ENCODE measurements at places on chromosomes 7 and 10. TPM values are rescaled to one million over a fixed set of nuclear protein-coding genes. Genes with fewer than 3 reads are reported as not detected.

CDH23 gene
- under 0.01 TPM for total RNA-seq

STRIP2 gene
- 2.9 TPM for total RNA-seq

DNA sequence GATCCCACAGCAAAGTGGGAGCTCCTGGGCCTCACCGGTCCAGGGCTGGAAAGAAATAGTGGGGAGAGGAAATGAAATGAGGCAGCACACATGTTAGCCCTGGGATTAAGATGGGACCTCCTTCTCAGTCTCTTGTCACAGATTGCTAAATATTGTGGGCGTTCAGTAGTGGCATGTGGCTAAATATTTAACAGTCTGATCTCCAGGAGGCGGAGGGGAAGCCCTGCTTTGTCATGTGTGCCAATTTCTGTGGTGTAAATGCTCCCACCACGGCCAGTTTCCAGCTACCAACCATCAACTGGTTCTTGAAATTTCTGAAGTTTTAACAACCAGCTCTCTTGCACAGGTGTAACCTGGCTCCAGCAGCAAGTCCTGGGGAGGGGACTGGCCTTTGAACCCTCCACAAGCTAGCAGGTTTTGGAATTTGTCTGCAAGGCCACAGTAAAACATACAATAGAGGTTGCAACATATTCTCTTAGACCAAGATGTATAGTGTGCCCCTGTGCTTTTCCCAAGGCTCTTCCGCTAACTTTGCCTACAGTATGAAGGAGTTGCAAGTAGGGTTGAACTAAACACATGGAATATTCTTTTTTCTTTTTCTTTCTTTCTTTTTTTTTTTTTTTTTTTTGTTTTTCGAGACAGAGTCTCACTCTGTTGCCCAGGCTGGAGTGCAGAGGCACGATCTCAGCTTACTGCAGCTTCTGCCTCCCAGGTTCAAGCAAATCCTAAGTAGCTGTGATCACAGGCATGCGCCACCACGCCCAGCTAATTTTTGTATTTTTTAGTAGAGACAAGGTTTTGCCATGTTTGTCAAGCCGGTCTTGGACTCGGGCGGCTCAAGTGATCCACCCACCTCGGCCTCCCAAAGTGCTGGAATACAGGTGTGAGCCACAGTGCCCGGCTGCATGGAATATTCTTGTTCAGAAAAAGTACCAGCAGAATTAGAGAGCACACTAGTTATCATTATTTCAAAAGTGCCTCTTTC lies 103.1 kb upstream of the PCBD1 start:
- no peak for DNase-seq

CXCL12 gene
- total RNA-seq: 69.9 TPM

- no peak for DNase-seq
These were observed 824.4 kb downstream of the GRID1 start for GRCh38 chr10:85542152-85542551.

- DNase-seq: no peak
These were observed 463.9 kb downstream of the PTPRN2 start for GRCh38 chr7:158123753-158124152.

GRCh38 chr10:96706331-96706853 lies 13.9 kb downstream of the PIK3AP1 start:
- DNase-seq: no peak

DNA sequence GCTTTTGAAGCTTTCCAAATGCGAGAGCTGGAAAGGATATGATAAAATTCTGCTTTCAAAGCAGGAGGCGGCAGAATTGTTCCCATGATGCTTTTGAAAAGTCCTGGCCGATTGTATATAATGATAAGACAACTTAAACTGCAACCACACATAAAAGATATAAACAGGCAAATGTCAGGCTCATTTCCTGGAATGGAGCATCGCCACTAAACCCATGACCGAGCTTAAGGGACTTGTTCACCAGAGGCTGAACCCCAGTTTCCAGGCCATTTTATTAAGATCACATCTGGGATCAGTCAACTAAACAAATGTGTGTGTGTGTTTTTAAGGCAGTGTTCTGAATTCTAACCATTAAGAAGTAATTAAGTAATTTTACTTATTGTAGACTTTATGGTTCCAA lies 131.6 kb downstream of the ITGA8 start:
- DNase-seq: peak; percentile 32

DNA sequence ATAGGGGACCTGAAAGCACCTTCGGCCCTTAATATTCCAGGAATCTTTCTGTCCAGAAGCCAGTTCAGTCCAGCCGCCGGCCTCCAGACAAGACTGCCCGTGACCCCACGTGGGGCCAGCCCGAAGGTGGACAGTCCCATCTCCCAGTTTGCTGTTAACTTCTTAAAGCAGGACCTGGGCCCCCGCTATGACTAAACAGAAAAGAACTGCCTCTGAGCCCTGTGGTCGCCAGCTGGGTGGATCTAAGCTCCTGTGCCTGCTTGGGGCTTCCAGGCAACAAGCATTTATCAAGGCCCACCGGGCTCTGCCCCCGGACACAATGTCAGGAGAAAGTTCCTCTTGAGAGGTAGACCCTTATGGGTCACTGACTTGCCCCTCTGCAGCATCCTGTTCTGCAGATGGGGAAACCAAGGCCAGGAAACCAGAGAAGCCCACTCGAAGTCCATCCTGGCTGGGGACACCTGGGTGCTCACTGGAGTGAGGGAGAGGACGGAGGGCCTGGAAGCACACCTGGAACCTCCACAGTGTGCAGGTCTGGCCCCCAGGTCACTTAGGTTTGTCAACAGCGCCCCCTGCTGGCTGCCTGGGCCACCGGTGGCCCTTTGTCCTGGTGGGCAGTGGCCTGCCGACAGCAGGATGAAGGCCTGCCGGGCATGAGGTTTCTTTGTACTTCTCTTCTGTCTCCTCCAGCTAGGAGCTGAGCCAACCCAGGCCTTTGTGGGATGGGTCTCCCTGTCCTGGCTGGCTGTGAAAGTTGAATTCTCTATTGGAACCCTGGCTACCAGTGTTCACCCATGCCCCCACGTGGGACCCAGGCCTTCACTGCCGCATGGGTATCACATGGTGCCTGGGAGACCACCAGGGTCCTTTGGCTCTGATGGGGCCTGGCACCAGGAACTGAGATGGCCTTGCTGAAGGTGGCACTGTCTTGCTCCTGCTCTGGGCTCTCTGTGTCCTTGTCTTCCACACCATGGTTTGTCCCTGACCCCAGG lies 128.0 kb downstream of the ZMIZ1 start:
- DNase-seq: peak; percentile 62

DNA sequence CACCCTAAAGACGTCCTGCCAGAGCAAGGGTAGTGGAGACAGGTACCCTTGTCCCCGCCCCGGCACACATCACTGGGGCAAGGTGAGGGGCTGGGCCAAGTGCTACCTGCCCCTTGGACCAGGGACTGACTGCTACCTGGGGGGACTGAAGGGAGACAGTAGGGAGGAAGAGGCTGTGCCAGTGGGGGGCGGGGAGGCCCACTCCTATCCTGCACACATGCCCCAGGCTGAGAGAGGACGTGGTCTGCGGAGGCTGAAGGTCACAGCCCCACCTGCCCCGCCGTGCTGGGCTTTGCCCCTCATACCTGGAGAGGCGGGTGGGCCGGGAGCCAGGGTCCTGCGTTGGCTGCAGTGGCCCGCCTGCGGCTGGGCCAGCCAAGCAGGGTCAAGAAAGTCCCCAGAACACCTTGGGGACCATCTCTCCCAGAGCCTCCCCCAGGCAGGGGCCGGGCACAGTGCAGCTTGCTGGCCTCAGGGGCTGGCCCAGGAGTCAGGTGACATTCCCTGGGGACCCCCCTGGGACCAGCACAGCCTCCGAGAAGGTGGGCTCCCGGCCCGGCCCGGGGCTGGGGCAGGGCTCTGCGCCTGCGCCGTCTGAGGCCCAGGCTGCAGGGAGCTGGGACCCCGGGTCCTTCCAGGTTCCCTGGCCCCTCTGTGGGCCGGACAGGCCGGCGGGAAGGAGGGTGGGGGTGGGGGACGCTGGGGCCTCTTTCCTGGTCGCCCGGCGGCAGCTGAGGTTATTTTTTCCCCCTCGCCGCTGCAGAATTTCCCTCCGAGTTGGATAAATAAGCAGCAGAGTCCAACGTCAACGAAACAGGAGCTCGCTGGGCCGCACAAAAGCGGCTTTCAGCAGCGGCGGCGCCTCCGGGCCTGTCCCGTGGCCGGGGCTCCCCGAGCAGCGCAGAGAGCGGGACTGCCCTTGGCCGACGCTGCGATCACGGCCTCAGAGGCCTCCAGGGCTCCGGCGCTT lies 9.8 kb upstream of the FZD9 start:
- DNase-seq: no peak

CALML3 gene
- total RNA-seq: not detected

DNA sequence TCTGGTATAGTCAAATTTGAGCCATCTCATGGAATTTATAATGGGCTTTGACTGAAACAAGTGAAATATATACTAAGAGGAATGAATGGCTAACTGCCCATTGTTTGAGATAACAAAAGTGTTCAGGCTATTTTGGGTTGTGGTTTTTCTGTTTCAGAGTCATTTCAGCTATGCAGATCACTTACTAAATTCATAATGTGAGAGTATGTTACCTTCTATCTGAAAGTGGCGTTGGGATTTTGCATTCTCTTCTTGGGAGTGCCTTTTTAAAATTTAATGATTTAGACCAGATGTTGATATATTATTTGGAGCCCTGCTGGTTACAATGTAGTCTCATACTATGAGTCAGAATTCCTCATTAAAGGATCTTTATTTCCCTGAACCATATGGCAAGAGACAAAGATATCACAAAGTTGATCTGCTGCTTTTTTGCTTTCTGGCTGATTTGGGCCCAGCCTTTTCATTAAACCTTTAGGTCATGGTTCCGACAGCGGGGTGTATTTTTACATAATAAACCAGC lies 10.4 kb downstream of the VCL start:
- peak; percentile 73 for DNase-seq

- no peak for DNase-seq
These were observed 491.7 kb downstream of the GRM8 start for GRCh38 chr7:126760914-126761577.

DNA sequence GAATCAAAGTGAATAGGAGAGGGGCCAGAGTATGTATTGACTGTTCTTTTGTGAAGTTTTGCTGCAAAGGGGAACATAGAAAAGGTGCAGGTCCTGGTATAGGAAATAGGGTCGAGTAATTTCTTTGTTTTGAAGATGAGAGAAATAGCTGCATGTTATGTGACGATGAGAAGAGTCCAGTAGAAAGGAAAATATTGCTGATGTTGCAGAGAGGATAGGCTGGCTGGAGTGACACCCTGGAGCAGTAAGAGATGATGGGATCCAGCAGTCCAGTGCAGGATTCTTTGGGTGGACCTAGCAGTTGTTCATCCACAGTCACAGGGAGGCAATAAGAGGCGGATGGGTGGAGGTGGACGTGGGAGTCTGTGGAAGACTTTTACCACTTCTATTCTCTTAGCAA lies 2.1 kb upstream of the BMS1 start:
- no peak for DNase-seq

DNA sequence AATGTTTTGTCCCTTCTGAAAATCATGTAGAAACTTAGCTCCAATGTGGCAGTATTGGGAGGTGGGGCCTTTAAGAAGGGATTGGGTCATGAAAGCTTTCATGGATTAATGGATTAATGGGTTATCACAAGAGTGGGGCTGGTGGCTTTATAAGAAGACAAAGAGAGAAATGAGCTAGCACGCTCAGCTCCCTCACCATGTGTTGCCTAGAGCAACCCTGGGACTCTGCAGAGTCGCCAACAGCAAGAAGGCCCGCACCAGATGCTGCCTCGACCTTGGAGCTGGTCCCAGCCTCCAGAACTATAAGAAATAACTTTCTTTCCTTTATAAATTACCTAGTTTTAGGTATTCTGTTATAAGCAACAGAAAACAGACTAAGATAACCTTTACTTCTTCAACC lies 74.9 kb upstream of the HECW1 start:
- no peak for DNase-seq

GRCh38 chr10:66162560-66163143 lies 763.2 kb upstream of the LRRTM3 start:
- DNase-seq: no peak
